ENCODE measurements at places on chromosomes 16 and 17.

DNA sequence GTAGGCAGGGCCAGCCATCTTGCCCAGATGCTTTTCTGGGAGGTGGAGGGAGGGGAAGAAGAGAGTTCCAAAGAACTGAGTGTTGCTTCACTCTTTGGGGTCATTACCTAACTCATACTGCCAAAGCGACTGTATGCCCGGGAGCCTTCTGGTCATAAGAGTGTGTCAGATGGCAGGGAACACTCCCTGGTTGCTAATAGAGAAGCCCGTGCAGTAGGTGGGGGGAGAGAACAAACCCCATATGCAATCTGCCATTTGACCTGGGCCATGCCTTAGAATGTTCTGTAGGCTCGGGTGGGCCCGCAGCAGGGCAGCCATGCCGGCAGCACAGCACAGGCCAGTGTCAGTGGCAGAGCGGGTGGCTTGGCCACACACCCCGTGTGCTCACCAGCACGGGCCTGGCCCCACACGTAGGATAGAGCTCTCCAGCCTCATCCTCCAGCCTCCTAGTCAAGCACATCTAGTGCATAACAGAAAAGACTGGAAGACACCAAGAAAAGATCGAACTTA lies 120.5 kb downstream of the SOCS1 start:
- DNase-seq, result no peak

- DNase-seq, result no peak
Measured at GRCh38 chr16:76193906-76194615, 83.1 kb upstream of the CNTNAP4 start.

- DNase-seq, result no peak
Measured at GRCh38 chr17:7290685-7291084, 3.8 kb downstream of the YBX2 start.

GRCh38 chr16:80518436-80518835 lies 22.4 kb upstream of the DYNLRB2 start:
- no peak for DNase-seq

- DNase-seq, result no peak
Measured at GRCh38 chr17:80724775-80725266, 180.2 kb downstream of the RPTOR start.

DNA sequence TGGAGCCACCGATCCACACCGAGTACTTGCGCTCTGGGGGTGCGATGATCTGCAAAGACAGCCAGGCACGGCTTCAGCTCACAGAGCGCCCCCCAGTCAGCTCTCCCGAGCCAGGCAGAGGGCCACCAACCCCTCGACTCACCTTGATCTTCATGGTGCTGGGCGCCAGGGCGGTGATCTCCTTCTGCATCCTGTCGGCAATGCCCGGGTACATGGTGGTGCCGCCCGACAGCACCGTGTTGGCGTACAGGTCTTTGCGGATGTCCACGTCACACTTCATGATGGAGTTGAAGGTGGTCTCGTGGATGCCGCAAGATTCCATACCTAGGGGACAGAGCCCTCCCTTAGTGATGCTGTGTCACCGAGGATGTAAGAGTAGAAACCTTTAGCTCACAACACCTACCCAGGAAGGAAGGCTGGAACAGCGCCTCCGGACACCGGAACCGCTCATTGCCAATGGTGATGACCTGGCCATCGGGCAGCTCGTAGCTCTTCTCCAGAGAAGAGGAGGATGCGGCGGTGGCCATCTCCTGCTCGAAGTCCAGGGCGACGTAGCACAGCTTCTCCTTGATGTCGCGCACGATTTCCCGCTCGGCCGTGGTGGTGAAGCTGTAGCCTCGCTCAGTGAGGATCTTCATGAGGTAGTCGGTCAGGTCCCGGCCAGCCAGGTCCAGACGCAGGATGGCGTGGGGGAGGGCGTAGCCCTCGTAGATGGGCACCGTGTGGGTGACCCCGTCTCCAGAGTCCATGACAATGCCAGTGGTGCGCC lies 1.6 kb downstream of the ACTG1 start:
- DNase-seq, result peak; percentile 48

GRCh38 chr16:64312980-64313379 lies 808.9 kb downstream of the CDH11 start:
- DNase-seq, result no peak

DNA sequence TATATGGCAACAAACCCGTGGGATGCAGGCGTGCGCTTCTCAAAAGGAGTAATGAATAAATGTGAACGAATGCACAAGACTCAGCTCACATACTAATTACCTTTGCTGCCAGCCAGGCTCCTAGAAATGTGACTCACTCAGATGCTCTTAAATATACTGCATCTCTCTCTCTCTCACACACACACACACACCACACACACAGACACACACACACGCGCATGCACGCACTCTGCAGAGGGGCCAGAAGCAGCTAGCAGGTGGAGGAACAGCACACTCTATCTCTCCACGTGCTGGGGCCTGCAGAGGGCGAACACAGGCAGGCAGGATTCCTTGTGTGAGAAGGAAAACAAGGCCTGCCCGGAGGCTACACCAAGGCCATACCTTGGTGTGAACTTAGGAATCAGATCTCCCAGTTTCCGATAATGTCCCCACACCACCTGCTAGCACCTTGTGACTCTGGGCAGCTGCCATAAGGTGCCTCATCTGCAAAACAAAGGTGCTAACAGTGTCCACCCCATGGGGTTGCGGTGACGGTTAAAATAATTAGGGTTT lies 5.3 kb downstream of the GPRC5B start:
- no peak for DNase-seq

- no peak for DNase-seq
Measured at GRCh38 chr16:2237102-2237482, 848 bp downstream of the DNASE1L2 start.

DNA sequence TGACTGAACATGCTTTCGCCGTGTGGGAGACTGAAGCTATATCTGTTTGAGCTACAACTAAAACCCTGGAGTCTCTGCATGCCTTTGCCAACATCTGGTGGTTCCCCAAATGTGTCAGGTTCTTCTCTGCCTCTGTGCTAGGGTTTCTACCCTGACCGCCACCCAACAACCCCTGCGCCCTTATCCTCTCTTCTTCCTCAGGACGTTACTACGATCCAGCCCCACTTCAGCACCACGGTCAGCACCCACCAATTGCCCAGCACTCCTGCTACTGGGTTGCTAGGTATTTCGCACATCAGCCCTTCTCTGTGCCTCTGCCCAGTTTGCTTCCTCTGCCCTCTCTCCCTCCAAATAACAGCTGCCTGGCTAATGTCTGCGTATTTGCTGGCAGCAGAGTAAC lies 106.3 kb upstream of the HSBP1 start:
- DNase-seq, result peak; percentile 30

DNA sequence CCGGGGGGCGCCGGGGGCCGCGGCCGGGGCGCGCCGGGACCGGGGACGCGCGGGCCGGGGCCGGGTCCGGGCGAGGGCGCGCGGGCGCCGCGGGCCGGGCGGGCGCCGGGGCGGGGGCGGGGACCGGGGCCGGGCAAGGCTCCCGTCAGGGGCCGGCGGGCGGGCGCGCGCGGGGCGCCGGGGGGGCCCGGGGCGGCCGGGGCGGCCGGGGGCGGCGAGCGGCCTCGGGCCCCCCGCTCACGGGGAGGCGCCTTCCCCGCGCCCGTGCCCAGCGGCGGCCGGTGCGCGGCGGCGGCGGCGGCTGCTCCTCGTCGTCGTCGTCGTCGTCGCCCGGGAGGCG lies 563 bp downstream of the ZCCHC14 start:
- DNase-seq, result peak; percentile 53

- peak; percentile 69 for DNase-seq
Measured at GRCh38 chr16:29862383-29862883, 593 bp downstream of the CDIPT start.

DNA sequence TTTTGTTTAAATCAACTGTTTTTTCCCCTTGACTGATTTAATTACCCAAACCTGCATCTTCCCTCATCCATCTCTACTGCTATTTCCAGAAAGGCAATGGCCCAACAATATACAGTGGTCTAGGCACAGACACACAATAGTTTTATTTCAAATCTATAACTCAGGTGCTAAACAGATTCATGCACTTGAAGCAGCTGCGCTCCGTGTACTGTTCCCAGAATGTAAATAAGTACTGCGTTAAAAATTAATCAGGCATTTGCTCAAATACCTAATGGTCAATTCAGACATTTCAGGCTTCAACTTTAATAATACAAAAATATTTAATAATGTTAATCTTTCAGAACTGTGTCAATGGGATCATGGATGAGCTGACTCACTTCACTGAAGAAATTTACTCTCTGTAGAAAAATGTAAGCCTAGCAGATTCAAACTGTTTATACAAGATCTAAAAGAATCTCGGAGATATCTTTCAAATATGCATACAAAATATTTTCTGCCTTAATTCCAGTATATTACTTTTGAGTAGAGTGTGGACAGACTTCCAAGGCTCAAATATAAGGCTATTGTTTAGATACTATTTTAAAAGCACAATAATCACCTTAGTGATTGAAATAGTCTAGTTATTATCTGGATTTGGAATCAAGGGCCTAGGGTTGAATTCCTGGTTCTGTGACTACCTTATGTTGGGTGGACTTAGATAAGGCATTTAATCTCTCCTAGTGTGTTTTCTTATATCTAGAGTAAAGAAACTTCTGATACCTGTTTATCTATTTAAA lies 97.4 kb upstream of the PSMD7 start:
- DNase-seq, result no peak

DNA sequence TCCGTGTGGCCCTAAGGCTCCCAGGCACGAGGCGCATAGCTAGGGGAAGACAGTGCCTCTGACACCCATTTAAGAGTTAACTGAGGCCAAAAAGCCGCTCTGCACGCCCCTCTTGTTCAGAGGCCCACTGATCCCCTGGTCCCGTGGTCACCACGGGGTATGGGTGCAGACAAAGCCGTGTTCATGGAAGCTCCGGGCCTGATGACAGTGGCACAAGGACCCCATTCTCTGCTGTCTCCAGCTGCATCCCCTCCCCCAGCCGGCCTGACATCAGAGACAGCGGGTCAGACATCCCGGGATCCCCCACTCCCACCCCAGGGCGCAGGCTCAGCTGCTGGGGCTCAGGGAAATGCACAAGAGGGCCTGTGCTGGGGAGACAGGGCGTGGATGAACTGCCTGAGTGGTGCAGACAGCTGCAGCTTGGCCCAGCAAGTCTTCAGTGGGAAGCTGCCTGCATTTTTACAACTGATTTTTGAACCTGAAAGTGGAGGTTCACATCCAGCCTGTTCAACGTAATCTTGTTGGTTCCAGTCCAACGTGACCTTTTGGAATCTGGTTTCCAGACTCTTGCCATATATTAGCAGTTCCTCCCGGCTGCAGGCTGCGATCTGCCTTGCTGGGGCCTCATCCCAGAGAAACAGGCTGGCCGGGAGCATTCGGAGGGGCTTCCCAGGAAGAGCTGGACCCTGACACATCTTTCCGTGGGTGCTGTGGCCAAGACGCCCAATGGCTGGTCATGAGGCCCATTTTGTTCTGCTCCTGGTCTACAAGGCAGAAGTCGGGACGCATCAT lies 9.7 kb upstream of the BAHCC1 start:
- DNase-seq, result no peak

DNA sequence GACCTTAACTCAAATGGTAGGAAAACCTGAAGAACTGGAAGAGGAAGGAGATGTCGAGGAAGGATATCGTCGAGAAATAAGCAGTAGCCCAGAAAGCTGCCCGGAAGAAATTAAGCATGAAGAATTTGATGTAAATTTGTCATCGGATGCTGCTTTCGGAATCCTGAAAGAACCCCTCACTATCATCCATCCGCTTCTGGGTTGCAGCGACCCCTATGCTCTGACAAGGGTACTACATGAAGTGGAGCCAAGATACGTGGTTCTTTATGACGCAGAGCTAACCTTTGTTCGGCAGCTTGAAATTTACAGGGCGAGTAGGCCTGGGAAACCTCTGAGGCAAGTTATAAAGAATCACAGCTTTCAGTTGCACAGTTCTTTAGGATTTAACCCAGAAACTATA lies 15.5 kb downstream of the ERCC4 start:
- peak; percentile 28 for DNase-seq

DNA sequence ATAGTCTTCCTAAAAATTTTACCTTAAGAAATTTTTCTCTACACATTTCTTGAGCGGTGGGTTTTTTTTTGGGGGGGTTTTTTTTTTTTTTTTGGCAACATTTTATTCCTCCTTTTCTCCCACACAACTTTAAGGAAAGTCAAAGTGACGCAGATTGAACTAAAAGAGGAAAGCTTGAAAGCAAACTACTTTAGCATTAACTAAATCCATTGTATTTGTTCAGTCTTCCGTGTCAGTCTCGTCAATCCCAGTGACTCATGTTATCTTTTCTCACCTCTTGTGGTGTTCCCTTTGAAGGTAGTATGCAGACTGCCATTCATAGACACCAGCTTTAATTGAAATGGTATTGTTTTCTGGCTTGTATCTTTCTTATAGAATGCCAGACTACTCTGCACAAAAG lies 39.3 kb downstream of the TADA2A start:
- DNase-seq, result no peak

GRCh38 chr16:17228048-17228707 lies 242.6 kb downstream of the XYLT1 start:
- no peak for DNase-seq

- DNase-seq, result no peak
Measured at GRCh38 chr16:67391424-67392300, 1.6 kb downstream of the TPPP3 start.

DNA sequence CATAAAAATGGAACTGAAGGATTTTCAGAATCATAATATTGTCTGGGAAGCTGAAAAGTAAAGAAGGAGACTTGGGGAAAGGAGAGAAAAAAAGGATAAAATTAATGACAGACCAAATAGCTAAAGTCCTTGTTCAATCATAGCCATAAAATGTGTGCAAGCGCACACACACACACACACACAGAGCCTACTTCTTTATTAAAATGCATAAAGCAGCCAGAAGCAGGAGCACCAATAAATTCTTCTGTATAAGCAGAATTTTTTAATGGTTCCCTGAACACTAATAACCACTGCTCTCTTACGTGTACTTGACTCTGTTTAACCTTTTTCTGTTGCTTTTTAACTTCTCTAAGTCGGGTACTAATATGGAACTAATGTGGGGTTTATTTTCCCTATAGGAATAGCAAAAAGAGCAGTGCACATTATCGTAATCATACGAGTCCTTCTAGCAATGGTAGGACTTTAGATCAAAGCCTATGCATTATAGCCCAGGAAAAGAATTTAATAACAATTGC lies 131.0 kb upstream of the PSMD7 start:
- DNase-seq, result no peak

DNA sequence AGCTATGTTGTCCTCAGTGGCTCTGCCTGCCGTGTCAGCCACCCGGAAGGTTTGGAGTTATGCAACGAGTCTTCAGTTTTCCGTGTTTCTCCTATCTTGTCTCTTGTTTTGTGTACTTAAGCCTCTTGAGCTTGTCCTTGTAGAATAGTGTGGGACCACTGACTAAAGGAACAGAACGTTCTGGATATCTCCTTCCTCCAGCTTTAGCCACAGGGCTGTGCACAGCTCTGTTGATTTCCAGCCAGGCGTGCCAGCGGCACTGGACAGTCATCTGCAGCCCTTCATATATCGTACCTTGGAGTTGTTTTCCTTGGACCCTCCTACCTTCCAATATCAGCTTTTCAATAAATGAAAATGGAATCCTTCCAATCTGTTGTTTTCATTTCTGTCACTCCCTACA lies 39.8 kb downstream of the TMEM11 start:
- DNase-seq, result no peak

GRCh38 chr17:82729479-82730260 lies 5.7 kb upstream of the FN3K start:
- no peak for DNase-seq

- DNase-seq, result no peak
Measured at GRCh38 chr16:56340864-56341365, 84.4 kb downstream of the AMFR start.

GRCh38 chr16:70576431-70577255 lies 53.0 kb downstream of the SF3B3 start:
- DNase-seq, result peak; percentile 17

GRCh38 chr16:57478396-57479204 lies 7.7 kb downstream of the DOK4 start:
- no peak for DNase-seq

Measured in erythroblast (primary cell).